ENCODE measurements at places on chromosomes 11 and 22.

GRCh38 chr22:28581016-28581415 lies 98.6 kb downstream of the TTC28 start:
- DNase-seq: no peak

DNA sequence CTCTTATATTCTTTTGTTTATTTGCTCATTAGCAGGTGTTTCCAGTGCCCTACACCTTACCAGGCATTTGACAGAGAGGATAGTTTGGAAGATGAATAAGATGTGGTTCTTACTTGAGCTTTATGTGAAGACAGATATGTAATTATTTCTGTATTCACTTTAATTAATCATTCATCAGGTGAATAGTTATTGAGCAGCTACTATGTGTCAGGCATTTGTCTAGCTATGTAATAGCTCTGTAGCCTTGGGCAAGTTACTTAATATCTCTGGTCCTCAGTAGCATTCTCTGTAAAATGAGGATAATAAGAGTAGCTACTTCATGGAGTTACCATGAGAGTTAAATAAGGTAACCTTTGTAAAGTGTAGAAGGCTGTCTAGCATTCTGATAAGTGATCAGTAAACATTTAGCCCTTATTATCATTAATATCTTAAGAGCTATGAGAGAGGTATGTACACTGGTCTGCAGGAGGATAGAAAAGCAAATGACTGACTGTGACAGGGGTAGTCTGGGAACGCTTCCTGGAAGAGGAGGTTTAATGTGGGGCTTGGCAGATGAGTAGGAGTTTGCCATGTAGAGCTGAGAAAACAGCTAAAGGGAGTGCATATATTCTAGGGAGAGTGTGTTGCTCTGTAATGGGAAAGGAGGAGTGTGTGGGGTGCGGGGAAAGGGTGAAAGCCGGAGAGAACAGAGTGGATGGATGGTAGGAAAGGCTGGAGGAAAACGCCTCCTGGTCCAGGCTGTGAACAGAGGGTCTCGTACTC lies 56.1 kb downstream of the MICAL2 start:
- DNase-seq: no peak

DNA sequence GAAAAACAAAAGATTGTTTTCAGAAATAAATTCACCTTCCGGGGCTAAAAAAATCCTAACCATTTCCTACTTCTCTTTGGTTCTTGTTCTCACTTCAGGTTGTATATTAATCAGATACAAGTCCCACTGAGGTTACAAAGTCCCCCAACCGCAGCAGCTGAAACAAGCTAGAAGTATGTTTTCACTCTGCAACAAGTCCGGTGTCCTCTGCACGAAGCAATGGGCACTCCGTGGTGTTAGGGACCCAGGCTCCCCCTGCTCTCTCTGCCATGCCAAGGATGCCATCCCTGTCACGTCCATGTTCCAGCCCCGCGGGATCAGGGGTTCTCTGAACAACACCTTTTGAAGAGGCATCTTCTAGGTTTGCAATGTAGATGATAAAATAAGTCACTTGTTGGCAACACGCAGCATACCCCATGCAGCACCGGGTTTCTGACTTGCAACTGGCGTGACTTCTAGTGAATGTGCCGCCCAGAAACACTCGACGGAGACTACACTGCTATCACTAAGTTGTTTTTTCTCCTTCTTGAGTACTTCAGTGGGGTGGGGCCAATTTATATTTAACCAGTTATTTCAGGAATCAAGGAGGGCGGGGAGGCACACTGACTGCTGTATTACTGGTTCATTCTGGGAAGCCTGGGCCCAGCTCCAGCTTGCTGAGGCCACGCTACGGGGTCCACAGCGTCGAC lies 25.4 kb upstream of the GSTP1 start:
- DNase-seq: no peak

- DNase-seq: no peak
These were observed 131.3 kb downstream of the C11orf87 start for GRCh38 chr11:109553284-109553683.

DNA sequence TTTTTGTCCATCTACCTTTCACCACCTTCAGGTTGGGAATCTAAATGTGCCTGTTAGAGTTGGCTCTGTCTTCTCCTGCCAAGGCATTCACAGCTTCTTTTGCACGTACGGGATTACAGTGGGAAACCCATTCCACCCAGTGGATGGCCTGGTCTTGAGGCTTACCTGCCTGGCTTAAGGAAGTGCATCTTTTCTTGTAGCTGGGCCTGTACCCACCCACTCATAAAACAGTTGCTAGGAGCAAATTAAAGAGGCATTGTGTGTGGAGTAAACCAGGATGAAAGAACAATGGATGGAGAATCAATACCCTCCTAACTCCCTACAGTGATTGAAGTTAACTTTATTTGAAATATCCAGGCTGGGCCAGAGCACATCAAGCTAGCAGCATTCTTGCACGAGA lies 71.6 kb downstream of the TEAD1 start:
- DNase-seq: no peak

DNA sequence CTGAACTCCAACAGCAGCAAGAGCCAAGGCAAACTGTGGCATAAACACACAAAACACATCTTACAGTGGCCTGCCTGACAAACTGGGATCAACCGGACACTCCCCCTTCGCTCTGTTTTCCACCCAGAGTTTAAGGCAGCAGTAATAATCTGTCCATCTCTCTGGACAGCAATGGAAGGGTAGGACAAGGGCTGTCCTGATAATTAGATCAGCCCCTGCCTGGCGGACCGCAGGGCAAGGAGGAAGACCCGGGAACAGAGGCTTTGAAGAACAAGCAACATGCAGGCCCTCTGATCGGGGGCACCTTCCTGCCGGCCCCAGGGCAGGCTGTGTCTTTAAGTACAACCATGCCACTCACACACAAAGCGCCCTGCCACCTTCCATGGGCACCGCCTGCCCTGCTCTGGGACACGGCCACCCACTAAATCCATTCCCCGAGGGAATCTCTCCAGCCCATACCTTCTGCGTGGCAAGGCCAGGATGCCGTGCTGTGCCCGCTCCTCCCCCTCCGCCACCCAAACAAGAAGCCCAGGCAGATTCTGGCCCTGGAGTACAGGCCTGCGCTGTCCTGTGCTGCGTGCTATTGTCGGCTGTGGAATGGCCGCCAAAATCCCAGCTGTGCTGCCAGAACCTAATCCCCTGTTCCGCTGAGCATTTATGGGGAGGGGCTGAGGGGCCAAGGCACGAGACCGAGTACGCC lies 38.8 kb downstream of the NUMA1 start:
- DNase-seq: no peak

DNA sequence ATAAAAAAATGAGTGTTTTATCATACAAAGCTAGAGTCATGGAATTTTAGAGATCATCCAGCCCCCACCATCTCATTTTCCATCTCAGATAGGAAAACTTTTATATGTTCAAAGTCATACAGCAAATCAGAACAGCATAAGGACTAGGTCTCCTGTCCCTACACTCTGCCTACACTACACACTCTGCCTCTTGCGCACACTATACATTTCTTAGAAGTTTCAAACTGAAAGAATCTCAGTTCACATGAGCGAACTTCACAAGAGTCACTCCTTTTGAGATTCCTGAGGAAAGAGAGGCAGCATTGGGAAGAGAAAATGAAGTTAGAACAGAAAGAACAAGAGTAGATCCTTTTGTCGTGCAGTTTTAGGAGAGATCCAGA lies 36.5 kb downstream of the ART5 start:
- DNase-seq: no peak

- no peak for DNase-seq
These were observed 56.9 kb downstream of the PARVA start for GRCh38 chr11:12434325-12434654.

DNA sequence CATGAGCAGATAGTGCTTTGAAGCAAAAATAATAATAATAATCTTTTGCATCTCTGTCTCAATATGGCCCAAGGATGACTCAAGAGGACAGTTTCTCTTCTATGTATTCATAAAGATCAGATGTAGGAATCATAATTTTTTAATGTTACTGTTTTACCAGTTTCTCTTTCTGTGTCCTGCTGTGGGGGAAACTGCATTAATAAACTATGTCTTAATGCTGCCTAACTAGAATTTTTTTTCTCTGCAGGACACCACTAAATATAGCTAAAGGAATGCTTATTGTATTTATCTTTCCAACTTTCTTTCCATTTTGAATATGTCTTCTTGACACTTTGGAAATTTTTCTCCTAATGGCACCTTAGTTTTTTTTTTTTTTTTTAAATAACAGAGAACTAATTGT lies 6.5 kb downstream of the FJX1 start:
- DNase-seq: no peak

- no peak for DNase-seq
These were observed 61.1 kb downstream of the ARHGAP42 start for GRCh38 chr11:100748153-100748552.

DNA sequence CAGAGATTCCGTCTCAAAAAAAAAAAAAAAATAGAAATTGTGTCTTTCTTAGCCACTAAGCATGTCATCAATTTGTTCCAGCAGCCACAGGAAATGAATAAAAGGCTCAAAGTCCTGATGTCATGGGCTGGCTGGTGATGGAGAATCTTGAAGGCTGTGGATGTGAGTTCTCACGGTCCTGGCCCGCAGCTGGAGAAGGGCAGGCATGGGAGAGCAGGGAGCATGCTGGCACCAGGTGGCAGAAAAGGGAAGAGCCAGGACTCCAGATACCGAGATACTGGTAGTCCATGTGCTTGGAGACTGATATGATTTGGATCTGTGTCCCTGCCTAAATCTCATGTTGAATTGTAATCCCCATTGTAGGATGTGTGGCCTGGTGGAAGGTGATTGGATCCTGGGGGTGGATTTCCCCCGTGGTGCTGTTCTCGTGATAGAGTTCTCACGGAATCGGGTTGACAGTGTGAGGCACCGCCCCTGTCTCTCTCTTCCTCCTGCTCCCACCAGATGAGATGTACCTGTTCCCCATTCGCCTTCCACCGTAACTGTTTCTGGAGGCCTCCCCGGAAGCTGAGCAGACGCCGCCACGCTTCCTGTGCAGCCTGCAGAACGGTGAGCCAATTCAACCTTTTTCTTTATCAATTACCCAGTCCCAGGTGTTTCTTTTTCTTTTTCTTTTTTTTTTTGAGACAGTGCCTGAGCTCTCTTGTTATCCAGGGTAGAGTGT lies 18.1 kb downstream of the MRGPRD start:
- DNase-seq: no peak

GRCh38 chr22:29325356-29325755 lies 9.9 kb upstream of the RASL10A start:
- no peak for DNase-seq

DNA sequence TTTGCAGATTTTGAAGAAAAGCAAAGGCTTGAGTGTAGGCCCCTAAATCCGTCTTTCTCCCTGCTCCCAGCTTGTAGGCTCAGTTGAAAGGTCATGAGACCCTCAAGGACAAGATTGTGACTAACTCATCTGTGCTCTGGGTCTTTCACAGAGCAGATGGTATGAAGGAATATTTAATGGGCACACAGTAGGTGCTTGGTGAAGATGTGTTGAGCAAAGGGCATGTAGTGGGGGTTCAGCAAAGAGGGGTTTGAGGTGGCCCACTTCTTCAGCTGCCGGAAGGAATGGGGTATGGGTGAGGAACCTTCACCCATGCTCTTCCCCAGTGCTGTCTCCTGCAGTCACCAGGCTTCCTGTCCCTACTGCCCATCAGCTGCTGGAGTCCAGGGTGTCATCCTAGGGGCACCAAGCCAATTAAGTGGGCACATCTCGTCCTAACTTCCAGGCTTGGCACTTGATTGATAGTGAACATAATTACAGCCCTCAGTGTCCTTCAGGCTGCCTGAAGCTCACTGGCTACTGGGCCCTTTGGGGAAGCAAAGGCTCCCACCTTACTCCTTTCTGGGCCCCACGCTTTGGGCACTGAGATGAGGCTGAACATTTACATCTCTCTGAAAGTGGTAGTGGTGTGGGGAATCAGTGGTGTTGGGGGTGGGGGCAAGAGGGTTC lies 15.0 kb downstream of the DGAT2 start:
- DNase-seq: no peak

GRCh38 chr11:75474878-75475766 lies 42.1 kb upstream of the KLHL35 start:
- peak; percentile 3 for DNase-seq

GRCh38 chr22:21766691-21767462 lies 31.3 kb upstream of the YPEL1 start:
- no peak for DNase-seq

- DNase-seq: no peak
These were observed 36.2 kb downstream of the CCDC73 start for GRCh38 chr11:32758291-32758690.

DNA sequence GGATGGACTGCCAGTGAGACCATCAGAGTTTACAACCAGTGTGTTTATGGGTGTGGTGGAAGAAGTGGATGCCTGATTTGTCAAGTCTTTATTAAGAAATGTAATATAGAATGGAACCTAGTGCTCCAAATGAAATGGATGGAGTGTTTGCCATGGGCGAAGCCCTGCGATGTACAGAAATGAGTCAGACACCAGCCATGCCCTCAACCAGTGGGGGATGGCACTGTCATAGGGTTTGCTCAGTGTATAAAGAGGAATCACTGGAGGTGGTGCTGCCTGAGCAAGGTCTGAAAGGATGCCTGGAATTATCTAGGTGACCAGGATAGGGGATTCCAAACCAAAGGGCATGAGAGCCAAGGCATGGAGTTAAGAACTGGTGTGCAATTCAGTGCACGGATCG lies 120.9 kb upstream of the MTNR1B start:
- DNase-seq: no peak

Measured in AML-193 (cell line).